CD8-positive, alpha-beta memory T cell (primary cell): ENCODE measurements at places on chromosomes 11 and 22.
A peak's percentile ranks its signal among the peaks of the same experiment; 100 is the strongest.

DNA sequence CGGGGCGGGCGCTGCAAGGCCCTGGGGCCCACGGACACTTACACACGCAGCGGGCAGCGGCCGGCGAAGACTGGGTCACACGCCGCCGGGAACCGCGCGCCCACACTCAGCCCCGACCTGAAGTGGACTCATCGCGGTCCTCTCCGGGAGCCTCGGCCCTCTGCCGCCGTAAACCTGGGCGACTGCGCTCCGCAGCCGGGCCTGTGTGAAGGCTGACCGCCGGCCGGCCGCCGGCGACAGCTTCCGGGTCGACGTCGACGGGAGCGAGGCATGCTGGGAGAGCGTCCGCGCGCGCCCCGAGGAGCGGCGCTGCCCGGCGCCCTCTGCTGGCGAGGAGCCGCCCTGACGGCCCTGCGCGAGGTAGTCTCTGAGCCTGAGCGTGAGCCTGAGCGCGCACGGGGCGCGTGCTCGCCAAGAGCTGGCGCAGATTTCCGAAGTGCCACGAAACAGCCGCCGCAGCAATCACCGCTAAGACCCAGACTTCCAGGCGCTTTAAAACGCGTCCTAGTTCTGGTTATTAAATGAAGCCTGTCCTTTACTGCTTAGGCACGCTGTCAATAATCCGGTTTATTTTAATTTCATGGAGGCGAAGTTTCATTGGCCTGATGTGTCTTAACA lies at the start of gene SNX19:
TSS of gene SNX19 (minus strand) at position 242 of the 618 bp plus-strand sequence. CDS start 540 bp downstream, outside the sequence.
- H3K36me3 ChIP-seq, result peaks cover 3% of the 10 kb centered on the region
- H3K4me3 ChIP-seq, result peak within 1 kb of the TSS; percentile 71
- peaks cover 31% of the 10 kb centered on the region for H3K4me1 ChIP-seq
- H3K27me3 ChIP-seq, result no peaks in the 10 kb centered on the region

GRCh38 chr11:91854171-91854570 lies 370.4 kb upstream of the FAT3 start:
- no peak overlapping the region for H3K27ac ChIP-seq
- H3K4me1 ChIP-seq, result no peaks in the 10 kb centered on the region

DNA sequence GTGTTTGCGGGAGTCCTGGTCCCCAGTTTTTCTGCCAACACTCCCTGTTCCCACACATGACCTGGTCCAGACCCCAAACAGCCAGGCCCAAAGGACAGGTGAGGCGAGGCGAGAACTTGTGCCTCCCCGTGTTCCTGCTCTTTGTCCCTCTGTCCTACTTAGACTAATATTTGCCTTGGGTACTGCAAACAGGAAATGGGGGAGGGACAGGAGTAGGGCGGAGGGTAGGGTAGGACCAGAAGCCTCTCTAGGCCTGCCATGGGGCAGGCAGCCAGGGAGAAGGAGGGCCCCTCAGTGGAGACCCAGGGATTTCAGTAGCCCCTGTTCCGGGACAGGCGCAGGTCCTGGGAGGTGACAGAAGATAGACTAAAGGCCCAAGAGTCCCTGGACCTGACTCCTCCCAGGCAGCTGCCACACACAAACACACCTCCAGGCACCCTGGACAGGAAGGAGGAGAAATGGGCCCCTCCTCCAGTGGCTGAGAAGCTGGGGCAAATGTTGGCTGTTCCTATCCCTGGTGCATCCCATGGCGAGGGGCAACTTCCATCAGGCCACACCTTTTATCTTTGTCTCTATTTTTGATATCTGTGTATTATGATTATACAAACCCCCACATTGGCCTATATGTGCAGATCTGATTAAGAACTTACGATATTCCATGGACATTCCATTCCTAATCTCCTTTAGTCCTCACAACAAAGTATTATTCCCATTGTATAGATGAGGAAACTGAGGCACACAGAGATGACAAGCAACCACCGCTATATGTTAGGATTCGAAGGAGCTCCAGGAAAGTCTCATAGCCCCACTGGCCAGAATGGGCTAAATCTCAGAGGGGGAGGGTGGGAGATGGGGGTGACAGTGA lies 626 bp upstream of the F2 start:
- no peaks in the 10 kb centered on the region for H3K36me3 ChIP-seq
- no peaks in the 10 kb centered on the region for H3K27me3 ChIP-seq
- DNase-seq, result no peak
- H3K4me1 ChIP-seq, result peaks cover 6% of the 10 kb centered on the region

DNA sequence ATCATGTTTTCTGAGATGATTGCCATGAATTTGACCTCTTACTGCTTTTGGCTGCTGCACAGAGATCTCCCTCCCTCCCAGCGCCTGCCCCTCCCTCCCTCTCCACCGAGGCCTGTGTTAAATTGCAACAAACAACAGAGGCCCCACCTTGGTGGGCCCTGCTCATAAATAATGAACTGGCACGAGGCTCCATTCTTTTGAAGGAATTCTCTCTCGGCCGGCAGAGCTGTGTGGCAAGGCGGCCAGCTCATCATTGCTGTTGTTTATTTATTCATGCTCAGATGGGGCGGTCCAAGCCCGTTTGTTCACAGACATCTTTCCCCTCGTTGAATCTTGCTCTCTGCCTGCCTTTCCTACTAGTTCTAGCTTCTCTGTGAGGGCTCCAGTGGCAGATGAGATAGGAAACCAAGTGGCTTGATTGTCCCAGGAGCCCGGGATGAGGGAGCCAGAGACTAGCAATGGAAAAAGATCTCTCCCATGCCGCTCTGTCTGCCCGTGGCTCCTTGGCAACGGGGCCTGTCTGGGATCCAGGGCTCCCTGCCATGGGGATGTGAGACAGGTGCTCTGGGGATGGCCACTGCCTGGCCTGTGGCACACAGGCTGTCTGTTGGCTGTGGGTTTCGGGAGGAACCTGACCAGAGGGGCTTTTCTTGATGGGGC lies 192.6 kb downstream of the DSCAML1 start:
- no peaks in the 10 kb centered on the region for H3K36me3 ChIP-seq
- DNase-seq, result no peak
- no peaks in the 10 kb centered on the region for H3K27me3 ChIP-seq

GRCh38 chr11:128511712-128512111 lies 75.6 kb downstream of the ETS1 start:
- H3K36me3 ChIP-seq, result peaks cover 24% of the 10 kb centered on the region
- H3K4me3 ChIP-seq, result peak overlapping the region; percentile 97
- H3K27ac ChIP-seq, result no peak overlapping the region
- H3K4me1 ChIP-seq, result peaks cover 83% of the 10 kb centered on the region
- DNase-seq, result no peak

DNA sequence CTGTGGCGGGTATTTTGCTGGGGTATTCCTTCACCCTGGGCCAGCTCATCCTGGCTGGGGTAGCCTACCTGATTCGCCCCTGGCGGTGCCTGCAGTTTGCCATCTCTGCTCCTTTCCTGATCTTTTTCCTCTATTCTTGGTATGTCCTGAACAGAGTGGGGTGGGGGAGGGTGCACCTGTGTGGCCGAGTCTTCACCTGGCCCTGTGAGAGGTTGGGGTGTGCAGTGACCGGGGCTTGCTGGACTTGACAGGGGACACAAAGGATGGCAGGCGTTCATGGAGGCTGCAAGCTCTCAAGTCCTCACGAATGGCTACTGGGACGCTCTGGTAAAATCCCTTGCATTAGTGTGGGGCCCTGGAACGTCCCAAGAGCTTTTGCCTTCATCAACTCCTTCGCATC lies 39.3 kb downstream of the CAPN1 start:
- H3K36me3 ChIP-seq, result no peaks in the 10 kb centered on the region
- DNase-seq, result no peak
- H3K27ac ChIP-seq, result no peak overlapping the region
- H3K27me3 ChIP-seq, result no peaks in the 10 kb centered on the region
- peaks cover 8% of the 10 kb centered on the region for H3K4me1 ChIP-seq

GRCh38 chr11:60428517-60428916 lies 855 bp upstream of the MS4A5 start:
- H3K27ac ChIP-seq, result no peak overlapping the region
- DNase-seq, result no peak
- H3K4me1 ChIP-seq, result no peaks in the 10 kb centered on the region
- no peaks in the 10 kb centered on the region for H3K36me3 ChIP-seq

DNA sequence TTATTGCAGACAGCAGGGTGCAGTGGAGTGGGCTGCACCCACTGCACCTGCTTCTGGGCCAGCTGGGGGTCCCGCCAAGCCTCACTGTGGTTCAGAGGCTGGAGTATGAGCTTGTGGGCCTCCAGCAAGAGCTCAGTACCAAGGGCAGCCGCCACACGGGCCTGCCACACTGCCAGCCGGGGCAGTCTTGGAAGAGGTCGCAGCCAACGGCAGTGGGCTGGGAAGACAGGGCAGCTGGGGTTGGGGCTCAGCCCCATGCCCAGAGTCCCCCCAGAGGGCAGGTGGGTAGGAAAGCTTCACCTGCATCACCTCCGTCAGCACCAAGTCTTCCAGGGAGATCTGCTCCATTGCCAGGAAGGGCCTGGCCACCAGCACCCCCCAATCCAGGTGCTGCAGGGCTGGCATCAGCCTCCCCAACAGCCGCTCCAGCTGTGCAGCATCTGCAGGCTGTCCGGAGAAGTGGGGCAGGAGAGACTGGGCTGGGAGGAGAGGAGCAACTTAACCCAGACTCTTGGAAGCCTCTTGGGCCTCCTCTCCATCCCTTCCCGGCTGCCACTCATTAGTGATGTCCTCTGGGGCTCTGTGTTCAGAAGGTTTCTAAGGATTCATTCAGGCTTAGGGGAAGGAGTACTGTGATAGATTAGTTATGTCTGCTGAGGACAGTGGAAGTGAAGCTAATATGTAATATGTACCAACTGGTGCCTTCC lies 1.1 kb upstream of the GSTT4 start:
- no peaks in the 10 kb centered on the region for H3K36me3 ChIP-seq
- H3K27ac ChIP-seq, result no peak overlapping the region
- no peaks in the 10 kb centered on the region for H3K27me3 ChIP-seq
- no peak for DNase-seq
- no peak overlapping the region for H3K4me3 ChIP-seq
